Cardiac muscle cell (in vitro differentiated cells and primary cell): ENCODE measurements at places on chromosomes 2 and 18. TPM values are rescaled to one million over a fixed set of nuclear protein-coding genes. Genes with fewer than 3 reads are reported as not detected.

DNA sequence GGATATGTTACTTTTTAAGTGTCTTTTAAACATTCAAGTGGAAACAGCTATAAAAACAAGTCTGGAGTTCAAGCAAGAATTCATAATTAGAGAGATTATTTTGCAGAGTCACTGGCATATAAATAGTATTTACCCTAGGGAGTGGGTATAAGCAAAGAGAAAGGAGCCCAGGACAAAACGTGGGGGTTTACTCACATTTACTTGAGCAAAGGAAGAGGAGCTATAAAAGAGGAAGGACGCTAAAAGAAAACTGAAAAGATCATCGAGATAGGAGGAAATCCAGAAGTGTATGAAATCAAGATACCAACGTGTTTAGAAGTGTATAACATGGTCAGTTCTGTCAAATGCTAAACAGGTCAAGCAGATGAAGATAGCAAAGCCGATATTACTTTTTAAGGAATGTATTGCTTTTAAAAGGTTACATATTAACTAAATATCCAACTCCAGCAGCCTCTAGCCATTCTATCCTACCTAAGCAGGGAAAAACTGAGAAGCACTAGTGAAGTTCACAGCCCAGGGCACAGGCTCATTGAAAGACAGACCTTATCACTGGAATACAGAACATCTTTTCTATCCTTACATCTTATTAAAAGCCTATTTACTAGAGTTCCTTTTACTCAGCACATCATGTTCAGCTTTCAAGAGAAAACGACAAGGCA, 8.6 kb downstream of the KANSL1L start:
- no peak for DNase-seq
- H3K36me3 ChIP-seq = no peaks in the 10 kb centered on the region
- H3K4me3 ChIP-seq = no peak overlapping the region
- no peaks in the 10 kb centered on the region for H3K27me3 ChIP-seq
- no peak overlapping the region for H3K27ac ChIP-seq

DNA sequence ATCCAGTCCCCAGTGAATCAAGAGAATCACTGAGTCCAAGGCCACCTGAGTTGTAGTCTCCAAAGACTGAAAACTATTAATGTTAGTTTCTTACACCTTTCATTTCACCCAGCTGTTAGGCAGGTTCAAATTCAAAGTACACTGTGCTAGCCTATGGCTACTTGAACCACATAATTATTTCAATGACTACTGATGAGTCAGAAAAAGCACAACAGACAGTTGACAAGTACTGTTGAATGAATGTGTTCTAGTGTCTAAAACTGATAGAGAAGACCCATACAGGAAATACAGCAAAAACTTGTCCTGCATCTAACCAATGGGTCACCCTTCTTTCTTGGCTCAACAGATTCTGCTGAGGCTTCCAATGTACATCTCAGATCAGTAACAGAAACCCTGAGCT, 160.9 kb downstream of the MYO5B start:
- H3K27ac ChIP-seq = no peak overlapping the region
- no peaks in the 10 kb centered on the region for H3K27me3 ChIP-seq
- H3K36me3 ChIP-seq = no peaks in the 10 kb centered on the region
- no peaks in the 10 kb centered on the region for H3K4me1 ChIP-seq
- DNase-seq = no peak
- H3K4me3 ChIP-seq = no peak overlapping the region

GRCh38 chr2:217058791-217059755, 199.2 kb upstream of the TNP1 start:
- H3K4me1 ChIP-seq = peaks cover 16% of the 10 kb centered on the region

- H3K27ac ChIP-seq = no peak overlapping the region
- no peaks in the 10 kb centered on the region for H3K36me3 ChIP-seq
- H3K4me1 ChIP-seq = no peaks in the 10 kb centered on the region
- peaks cover 29% of the 10 kb centered on the region for H3K27me3 ChIP-seq
Measured at GRCh38 chr2:232458051-232458660, 2.2 kb downstream of the ALPI start.

DNA sequence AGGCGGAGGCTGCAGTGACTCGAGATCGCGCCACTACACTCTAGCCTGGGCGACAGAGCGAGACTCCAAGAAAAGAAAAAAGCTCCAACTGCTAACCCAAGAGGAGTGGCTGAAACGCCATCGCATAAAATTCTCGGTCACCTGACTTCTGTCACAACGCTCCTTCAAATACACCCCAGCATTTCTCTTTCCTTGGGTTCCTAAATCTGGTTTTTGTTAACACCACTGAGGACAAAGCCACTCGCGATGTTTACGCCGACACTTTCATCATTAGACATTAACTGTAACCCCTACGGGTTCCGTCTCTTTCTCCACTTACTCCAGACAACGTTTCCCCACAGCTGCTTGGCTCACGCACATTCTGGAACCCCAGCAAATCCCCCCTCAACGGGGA, 679 bp downstream of the CLK1 start:
- peaks cover 25% of the 10 kb centered on the region for H3K36me3 ChIP-seq
- DNase-seq = no peak
- H3K4me3 ChIP-seq = peak overlapping the region; percentile 65
- peaks cover 31% of the 10 kb centered on the region for H3K4me1 ChIP-seq
- H3K27ac ChIP-seq = peak overlapping the region; percentile 99
- no peaks in the 10 kb centered on the region for H3K27me3 ChIP-seq

DNA sequence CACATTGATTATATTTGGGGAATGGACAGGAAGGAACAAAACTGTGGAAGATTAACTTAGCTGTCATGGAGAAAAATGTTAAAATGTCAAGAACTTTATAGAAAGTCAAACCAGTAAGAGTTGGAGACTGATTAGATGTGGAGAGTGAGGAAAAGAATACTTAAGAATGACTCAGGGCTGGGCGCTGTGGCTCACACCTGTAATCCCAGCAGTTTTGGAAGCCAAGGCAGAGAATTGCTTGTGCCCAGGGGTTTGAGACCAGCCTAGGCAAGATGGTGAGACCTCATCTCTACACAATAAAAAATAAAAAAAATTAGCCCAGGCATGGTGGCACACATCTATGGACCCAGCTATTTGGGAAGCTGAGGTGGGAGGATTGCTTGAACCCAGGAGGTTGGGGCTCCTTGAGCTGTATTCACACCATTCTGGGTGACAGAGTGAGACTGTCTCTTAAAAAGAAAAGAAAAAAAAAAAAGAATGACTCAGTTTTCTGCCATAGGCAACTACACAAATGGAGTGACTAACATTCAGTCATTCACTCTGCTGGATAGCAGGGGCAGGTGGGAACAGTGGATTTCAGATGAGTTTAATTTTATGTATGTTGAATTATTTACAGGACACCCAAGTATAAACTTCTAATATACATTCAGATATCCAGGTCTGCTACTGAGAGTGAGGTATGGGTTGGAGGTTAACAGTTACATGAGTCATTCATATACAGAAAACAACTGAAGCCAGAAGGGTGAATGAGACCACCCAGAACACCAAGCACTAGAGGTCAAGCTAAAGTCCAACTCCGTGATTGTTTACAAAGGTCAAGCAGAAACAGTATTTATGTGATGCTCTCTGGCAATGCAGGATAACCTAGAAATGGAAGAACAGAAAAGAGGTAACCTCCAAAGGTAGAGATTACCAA, 33.9 kb downstream of the ORC2 start:
- no peaks in the 10 kb centered on the region for H3K27me3 ChIP-seq
- no peak for DNase-seq
- no peak overlapping the region for H3K27ac ChIP-seq
- H3K4me3 ChIP-seq = no peak overlapping the region
- no peaks in the 10 kb centered on the region for H3K4me1 ChIP-seq

DNA sequence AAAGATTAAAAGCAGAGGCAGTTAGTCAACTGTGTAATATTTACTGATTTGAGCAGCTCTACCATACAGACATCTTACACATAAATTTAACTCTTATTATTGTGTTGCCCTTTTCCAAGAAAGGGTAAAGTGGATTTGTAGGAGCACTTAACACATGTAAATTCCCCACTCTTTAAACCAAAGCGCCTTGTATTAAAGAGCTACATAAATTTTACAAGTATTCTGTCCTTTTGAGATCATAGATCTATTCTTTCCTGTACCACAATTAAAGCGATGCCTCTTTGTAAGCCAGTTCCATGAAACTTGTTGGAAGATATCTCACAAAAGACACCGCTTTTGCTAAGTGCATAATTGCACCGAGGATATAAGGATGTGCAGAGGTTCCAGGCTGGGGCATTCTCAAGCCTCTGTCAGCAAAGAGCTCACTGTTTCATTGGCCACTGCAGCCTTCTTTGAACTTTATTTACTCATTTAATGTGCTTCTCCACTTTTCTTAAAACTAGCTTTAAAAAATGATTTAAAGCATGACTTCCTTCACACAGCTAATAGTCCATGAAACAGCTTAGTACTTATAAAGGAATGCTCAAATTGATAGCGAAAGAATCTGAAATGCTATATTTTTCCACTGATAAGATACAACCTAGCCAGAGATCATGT, 520.0 kb upstream of the TCF4 start:
- H3K4me1 ChIP-seq = peaks cover 11% of the 10 kb centered on the region
- H3K27ac ChIP-seq = no peak overlapping the region
- no peak for DNase-seq

DNA sequence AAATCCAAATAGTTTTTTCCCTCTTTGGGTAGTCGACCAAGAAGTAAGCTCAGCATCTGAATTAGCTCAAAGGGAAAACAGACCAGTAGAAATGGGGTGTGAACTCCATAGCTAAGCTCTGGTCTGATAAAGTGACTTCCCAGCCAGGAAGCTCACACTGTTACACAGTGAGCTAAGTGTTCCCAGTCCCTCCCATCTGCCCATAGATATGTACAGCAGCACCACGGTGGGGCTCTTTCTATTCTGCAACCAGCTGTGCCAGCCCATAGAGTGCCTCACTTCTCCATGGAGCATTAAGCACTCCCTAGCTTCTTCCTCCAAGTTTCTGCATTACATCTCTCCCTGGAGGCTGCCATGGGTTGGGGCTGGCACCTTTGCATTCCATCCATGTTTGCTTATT, 27.6 kb upstream of the NEMP2 start:
- H3K4me1 ChIP-seq = no peaks in the 10 kb centered on the region
- no peak overlapping the region for H3K27ac ChIP-seq
- no peaks in the 10 kb centered on the region for H3K27me3 ChIP-seq
- no peaks in the 10 kb centered on the region for H3K36me3 ChIP-seq

DNA sequence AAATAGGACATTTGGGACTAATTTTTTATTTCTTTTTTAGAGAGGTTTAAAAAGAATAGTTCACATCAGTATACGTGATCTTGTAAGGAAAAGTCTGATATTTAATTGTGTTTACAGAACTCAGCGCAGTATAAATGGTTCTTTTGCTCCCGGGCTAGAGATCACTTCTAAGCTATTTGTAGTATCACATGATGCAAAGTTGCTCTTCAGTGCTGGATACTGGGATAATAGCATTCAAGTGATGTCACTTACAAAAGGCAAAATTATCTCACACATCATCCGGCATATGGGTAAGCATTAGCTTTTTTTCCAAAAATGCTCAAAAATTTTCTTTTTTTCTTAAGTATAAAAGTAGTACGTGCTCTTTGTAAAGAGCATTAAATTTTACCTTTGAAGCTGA, 37.4 kb upstream of the CYP20A1 start:
- no peak for DNase-seq
- H3K36me3 ChIP-seq = peaks cover 12% of the 10 kb centered on the region
- no peak overlapping the region for H3K4me3 ChIP-seq

The MGAT4A gene
- total RNA-seq = 3.6 and 4.1 TPM in 2 replicates

The ALKAL2 gene
- 0.95 TPM in 1 of 2 replicates, not detected in the other for total RNA-seq

The FRZB gene
- total RNA-seq = 9.6 and 12.3 TPM in 2 replicates

The GPBAR1 gene
- 2.4 and 4.4 TPM in 2 replicates for total RNA-seq
